Sigmoid colon (tissue), 7 donors: ENCODE measurements at places on chromosomes 2 and 18.
A peak's percentile ranks its signal among the peaks of the same experiment; 100 is the strongest.

DNA sequence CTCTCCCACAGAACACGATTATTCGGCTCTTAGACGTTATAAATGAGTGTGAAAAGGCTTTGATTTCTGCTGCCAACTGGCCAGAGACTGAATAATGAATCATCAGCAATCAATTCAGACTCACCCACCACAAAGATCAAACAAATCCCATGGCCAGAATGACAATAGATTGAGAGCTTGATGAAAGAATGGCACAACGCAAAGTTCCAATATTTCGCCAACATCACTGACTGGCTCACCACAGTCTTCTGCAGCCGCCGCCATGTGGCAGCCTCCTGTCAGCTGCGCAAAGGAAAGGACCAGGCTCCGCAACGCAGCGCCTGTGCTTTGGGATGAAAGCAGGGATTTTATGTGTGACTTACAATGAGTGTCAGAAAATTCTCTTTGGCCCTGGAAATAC is 104.4 kb upstream of the SOX11 start:
- no peak for DNase-seq

DNA sequence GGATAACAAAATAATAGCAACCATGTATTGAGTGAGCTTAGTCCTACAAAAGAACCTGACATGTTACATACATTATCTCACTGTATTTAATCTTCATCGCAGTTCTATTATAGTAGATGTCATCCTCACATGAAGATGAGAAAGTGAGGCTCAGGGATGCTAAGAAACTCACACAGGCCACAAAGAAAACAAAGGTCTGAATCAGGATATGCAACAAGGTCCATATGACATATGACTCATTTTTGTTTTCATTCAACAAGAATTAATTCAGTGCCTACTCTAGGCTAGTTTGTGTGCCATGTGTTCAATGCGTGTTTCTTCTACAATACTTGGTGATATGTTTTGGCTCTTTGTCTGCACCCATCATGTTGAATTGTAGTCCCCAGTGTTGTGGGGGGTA is 219.7 kb upstream of the EPHA4 start:
- no peak for DNase-seq

DNA sequence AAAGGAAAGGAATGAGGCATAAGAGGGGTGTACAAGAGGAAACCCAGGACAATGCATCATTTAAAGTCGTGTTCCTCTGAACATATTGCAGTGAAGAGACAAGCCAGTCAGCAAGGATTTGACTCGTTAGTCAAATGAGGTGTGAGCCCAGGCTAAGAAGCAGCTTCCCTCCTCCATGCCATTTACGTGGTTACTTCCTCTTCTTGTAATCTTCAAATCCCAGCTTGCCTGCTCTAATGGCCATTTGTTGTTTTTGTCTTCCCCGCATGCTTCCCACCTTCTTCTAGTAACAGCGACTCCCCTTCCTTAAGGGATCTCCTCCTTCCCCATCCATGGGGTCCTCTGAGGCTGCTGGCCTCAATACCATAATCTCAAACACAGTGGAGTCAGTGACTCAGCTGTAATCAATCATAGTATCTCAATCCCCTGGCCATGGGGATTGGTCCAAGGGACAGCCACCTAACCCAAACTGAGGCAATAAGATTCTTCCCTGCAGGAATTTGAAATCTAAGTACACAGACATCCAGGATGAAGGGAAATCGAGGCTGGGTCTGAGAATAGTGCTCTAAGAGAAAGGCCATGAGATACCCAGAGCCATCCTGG is 37.6 kb downstream of the SLC14A1 start:
- DNase-seq: no peak

DNA sequence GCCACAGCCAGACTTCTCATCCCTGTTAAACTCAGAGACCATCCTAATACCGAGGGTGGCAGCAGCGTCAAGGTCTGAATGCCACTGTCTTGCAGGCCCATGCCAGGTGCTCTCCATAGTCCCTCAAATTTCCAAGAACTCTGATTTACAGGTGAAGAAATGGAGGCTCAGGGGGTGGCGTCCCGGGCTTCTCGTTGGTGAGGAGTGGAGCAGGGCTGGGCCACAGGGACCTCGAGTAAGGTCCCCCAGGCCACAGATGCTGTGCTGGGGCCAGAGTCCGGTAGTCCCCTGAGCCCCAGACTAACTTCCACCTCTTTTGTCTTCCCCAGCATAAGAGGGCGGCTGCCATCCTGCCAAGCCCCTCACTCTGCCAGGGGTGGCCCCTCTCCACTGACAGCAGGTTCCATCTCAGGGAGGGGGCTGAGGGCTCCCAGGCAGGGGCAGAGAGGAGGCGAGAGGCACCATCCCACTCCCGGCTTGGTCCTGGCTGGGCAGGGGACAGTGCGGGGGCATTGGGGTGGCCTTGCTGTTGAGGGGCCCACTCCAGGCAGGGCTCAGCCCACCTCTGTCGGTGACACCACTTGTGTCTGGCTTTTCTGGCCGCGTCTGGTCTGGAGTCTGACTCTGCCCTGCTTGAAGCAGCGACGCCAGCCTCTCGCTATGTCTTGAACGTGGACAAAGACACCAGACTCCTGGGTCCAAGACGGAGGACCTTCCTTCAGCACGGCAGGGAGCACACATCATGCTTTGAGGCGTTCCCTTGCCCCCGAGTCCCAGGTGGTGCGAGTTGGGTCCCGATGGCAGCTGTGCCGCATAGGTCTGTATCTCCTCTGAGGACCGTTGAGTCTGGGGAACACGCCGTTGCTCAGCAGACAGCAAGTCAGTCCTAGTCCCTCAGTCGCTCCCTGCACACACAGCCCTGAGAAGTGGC is 15.9 kb upstream of the KLHL30 start:
- no peak for DNase-seq

DNA sequence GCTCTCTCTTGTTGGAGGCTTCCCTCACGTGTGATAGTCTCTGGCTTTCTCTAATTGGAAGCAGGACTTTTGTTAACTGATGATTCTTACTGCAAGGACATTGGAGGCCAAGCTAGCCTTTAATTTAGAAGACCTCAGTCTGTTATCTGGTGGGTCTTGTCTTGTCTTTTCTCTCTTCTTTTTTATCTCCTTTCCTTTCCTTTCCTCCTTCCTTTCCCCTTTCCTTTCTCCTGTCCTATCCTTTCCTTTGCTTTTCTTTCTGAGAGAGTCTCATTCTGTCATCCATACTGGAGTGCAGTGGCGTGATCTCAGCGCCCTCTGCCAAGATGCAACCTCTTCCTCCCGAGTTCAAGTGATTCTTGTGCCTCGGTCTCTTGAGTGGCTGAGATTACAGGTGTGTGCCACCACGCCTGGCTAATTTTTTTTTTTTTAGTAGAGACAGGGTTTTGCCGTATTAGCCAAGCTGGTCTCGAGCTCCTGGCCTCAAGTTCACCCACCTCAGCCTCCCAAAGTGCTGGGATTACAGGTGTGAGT is 18.1 kb downstream of the CCNYL1 start:
- no peak for DNase-seq

- no peak for DNase-seq
These were observed 314.8 kb downstream of the TSN start for GRCh38 chr2:122070241-122070731.

- no peak for DNase-seq
These were observed 744.4 kb downstream of the KCNJ3 start for GRCh38 chr2:155442755-155443372.

DNA sequence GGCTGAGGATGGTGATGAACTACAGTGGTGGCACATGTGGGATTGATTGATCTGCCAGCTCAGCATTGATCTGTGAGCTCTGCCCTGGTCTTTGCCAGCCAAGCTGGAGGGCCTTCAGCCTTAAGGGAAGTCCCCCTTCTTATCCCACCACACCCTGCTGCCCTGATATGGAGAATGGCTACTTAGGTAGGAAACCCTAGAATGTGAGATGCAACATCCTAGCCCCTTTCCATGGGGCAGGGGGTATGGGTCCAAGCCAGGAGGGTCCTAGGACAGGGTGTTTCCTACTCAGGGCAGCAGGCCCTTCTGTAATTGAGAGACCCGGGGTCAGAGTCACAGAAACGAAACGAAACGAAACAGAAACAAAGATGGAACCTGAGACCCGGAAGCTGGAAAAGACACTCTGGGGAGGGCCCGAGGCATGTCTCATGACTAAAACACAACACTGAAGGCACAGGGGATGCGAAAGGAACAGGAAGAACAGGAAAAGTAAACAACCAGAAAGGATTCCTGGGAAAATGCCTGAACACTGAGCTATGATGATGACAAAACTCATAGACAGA is 16.9 kb upstream of the SULT1C2 start:
- DNase-seq: peak; percentile 75

GRCh38 chr2:42848265-42848664 is 55.9 kb upstream of the HAAO start:
- DNase-seq: no peak

DNA sequence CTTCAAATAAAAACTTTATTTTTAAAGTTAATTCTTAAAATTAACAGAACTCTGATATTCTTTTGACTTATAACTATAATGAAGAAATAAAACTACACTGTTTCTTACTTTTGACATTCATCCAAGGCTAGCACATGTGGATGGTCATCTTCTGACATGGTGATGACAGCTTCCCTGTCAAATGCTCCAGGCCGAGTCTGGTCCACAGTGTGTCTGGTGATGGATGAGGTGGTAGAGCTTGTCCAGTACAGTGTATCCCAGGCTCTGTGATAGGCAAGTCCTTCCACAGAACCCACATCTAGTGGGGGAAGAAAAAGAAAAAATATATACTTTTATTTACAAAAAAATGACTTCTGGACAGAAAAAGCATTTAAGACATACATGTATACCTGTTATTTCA is 1529.5 kb downstream of the LRP1B start:
- DNase-seq: no peak

DNA sequence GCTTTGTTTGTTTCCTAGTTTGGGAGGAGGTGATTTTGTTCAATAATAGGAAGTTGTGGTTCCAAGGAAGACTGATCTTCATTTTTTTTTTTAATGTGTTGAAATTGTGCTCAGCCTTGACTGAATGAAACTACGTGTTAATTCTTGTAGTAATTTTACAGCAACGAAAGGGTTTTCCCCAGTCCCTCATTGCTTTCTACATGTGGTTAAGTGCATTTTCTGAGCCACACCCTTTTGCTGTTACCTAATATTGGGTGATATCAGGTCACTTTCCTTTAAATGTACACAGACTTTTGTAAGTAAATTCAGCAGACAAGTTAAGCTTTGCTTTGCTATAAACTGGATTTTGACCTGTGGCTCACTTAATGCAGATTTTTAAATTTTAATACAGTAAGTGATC is 73.6 kb downstream of the OTX1 start:
- no peak for DNase-seq
